HEK293T (cell line): ENCODE measurements at places on chromosomes 11 and 22.

GRCh38 chr11:69210310-69211035 is 54.7 kb downstream of the SMIM38 start:
- DNase-seq: no peak

- DNase-seq: no peak
Measured at GRCh38 chr22:19891317-19892256, 36.9 kb upstream of the GNB1L start.

DNA sequence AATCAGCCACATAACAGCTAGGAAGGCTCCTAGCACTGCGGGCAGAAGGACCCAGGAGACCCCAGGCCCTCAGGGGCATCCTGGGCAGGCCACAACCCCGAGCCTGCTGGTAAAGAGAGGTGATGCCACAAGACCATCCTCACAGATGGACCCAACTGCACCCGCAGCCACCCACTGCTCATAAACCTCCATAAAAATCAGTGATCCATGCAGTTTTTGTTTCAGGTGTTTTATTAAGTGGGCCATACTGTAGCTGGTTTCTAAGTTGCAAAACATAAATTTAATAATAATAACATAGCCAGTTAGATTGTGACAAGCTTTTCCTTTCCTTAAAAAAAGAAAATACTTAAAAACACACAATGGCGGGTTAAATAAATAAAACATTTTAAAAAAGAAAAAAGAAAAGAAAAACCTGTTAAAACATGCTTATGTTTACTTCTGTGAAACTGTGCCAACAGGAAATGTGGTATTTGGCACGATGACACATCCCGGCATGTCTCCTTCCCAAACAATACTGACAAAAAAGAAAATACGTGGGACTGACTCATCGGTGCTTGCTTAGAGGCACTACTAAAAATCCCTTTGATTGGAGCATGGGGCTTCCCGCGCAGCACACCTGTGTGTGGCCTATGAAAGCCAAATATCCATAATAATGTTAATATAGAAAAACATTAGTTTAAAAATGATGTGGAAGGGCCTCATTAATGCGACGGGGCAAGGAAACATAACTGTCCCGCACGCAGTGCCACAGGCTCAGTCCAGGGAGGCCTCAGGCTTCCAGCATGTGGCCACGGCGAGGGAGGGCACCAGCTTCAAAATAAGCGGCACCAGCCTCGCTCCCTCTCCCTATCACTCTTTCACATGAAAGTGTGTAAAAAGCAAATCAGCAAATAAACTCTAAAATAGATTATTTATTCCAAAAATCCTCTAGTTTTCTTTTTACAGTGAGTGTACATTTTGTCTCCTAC is 47.5 kb upstream of the SCUBE2 start:
- no peak for DNase-seq

- DNase-seq: no peak
Measured at GRCh38 chr22:19937616-19938473, 3.7 kb upstream of the COMT start.

DNA sequence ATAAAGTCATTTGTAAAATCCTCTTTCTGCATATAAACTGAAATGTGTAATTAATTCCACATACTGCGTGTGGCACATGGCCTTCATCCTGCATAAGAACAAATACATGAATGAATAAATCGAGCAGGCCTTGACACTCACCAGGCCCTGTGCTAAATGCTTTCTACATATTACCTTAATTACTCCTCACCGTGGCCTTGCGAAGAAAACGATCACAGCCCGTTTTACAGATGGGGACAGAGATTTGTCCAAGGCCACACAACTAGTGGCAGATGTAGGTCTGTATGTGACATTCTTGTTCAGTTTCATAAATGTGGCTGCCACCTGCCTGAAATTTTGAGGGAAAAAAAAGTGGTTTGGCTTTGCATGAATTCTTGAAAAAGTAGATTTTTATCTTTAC is 5.8 kb upstream of the CCND1 start:
- DNase-seq: no peak

- peak; percentile 10 for DNase-seq
Measured at GRCh38 chr22:39179841-39180335, 27.4 kb upstream of the CBX7 start.

- DNase-seq: no peak
Measured at GRCh38 chr11:95728094-95728493, 61.5 kb downstream of the FAM76B start.

DNA sequence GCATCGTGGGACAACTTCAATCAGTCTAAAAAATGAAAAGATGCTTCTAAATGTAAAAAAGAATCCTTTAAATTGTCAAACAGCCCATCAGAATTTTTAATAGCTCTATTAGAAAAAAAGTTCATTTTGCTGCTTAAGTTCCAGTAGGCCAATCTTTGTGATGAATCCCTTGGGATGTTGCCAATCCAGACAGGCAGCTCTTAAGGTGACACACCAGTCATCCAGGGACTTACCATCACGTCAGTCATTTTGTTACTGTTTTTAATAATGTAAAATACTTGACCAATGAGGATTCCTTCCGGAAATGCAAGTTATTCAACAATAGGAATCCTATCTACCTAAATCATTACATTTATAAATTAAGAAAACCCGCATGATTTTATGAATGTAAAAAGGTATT is 47.8 kb upstream of the TMEM45B start:
- no peak for DNase-seq
